ENCODE measurements at places on chromosomes 3 and 15.
A peak's percentile ranks its signal among the peaks of the same experiment; 100 is the strongest.

DNA sequence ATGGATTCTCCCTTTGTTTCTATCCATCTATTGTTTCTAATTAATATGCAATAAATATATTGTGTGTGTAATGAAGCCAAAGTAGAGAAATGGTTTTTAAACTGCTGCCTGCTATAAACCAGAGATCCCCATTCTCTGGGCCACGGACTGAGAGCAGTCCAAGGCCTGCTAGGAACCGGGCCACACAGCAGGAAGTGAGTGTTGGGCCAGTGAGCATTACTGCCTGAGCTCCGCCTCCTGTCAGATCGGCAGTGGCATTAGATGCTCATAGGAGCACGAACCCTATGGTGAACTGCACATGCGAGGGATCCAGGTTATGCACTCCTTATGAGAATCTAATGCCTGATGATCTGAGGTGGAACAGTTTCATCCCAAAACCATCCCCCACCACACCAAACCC is 85.2 kb upstream of the POMGNT2 start:
- no peak for DNase-seq

DNA sequence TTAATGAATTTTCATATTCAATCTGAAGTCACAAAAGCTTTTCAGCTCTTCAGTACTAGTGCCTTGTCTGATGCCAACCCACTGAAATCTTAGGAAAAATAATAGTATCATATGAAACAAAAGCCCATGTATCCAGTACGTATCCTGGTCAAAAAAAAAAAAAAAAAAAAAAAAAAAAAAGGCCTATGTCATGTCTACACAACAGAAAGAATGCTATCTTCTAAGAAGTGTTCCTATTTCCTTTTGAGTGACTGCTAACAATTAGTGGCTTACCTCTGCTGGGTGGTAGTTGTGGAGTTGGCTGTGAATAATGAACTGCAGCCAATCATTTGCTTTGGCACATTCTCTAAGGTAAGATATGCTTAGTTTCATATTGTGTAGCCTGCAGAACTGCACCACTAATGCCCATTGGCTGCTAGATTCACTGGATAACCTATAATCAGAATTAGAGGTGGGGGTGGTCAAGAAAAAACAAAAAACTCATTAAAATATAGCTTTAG is 59.6 kb downstream of the EIF3J start:
- DNase-seq = no peak

DNA sequence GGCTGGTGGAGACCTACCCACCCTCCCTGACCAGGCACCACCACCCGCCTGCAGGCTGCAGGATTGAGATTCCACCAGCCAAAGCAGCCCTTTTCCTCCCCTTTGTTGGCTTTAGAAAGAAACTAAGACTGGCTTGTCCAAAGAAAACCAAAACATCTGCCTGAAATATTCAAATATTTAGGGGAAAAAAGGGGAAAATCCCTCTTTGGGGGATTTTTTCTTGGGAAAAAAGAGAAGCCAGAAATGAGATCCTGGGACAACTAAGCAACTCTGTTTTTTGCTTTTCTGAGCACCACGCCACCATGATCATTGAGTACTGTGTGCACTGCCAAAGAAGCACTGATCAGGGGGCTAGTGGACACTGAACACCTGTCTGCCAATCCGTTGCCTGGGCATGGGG is 2.6 kb downstream of the DCLK3 start:
- no peak for DNase-seq

DNA sequence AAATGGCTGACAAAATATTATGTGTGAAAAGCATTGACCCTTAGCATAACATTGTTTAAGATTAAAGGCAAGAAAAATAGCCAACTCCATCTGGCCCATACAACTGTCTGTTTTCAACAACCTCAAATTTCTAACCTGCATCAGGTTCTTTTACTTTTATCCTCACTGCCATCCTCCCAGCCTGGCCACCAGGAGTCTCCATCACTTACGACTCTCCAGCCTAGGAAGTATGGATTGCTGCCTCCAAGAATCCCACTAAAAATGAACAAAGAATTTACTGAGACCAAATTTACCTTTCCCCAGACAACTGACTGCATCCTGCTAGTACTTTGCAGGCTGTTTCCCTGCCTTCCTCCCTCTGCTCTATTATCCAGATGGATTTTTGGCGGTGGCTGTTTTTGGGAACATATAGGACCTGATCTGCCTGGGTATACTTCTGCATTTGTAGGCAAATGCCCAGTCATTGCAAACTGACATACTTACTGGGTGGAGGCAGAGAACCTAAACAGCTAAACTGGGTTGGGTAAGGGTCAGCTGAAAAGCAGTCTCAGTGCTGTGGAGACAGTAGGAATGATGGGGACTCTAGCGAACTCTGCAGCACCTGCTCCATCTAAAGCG is 144.2 kb downstream of the GHSR start:
- peak; percentile 22 for DNase-seq

DNA sequence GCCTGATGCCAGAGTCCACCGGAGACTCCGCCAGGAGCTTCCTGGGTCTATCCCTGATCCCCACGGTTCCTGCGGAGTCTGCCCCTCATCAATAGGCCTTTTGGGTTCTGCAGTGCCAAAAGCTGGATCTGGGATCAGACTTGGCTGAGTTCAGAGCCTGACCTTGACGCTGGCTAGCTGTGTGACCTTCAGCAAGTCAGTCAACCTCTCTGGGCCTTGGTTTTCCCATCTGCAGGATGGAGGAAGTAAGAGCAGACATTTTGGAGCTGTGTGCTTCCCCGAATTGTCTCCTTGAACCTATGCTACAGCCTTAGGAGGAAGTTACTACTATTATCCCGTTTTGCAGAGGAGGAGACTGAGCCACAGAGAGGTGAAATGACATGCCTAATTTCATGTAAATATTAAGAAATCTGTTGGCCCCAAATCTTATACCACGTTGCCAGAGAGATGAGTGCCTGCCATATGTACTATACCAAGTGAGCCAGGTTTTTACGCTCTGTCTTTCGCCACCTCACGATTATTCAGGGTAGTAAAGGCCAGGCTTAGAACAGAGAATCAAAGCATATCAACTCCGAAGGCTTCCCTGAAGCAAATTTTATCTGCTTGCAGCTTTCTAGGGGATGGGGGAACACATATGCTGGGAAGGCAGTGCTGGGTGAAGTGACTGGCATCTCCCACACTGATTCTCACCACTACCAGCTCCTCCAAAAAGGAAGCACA is 112.5 kb downstream of the SRGAP3 start:
- DNase-seq = no peak

DNA sequence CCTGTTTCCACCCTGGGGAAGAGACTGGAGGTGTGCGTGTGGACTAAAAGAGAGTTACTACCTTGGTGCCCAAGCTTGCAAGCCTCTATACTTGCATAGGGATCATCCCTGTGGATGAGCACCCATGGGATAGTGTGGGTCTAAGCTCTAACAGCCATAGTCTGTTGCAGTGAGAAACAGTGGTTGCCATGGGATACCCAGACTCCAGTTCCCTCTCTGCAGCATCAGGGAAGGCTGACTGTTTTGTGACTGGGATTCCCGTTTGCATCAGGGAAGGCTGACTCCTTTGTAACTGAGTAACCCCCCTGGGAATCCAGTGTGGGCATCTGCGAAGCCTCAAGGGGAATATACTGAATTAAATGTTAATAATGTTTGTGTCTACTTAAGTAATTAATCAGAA is 196.1 kb downstream of the ZNF621 start:
- no peak for DNase-seq

GRCh38 chr15:94670438-94671034 is 439.2 kb downstream of the MCTP2 start:
- peak; percentile 59 for DNase-seq

GRCh38 chr3:69420781-69421520 is 35.1 kb upstream of the FRMD4B start:
- DNase-seq = no peak

DNA sequence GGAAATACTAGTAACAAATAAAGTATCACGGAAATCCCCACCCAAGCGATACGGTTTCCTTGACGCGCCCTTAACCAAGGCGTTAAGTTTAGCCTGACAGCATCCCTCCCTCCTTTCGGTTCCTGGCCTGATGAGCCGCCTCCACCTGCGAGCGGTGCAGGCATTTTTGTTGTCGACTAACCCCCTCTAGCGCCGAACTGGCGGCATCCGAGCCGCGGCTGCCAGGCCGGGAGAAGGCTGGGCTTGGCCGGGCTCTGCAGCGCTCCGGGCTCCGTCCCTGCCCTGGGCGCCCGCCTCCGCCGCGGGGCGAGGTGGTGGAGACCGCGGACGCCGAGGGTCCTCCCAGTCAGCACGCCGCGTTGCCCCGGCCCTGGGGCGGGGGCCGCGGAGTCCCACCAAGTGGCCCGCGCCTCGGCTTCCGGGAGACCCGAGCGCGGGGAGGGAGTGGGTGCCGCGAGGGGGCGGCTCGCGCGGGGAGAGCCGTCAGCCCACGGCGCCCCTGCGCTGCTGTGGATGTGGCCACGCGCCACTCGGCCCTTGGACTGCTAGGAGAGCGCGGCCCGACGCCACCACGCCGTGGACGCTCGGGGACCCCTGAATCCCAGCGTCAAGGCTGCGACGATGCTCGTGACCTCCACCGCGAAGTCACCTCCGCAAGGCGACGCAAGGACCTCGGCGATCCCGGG is 1.1 kb upstream of the EPHA6 start:
- peak; percentile 77 for DNase-seq

- DNase-seq = no peak
Observed at GRCh38 chr15:27655056-27655455, 444.1 kb downstream of the OCA2 start.

DNA sequence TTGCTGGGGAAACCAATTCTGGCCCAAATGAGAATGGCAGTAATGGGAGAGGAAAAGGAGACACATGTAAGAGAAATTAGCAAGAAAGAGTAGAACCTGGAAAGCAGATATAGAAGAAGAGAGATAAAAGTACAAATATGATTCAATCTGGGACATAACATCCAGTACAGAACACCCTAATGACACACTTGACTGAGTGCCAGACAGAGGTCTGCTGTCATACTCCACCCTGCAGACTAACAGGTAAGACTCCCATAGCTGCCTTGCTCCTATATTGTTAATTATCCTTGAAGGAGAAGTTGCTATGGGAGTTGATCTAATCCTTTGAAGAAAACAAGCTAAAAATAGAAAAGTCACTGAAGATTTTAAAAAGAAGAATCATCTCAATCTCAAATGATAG is 21.1 kb downstream of the CCPG1 start:
- DNase-seq = no peak

DNA sequence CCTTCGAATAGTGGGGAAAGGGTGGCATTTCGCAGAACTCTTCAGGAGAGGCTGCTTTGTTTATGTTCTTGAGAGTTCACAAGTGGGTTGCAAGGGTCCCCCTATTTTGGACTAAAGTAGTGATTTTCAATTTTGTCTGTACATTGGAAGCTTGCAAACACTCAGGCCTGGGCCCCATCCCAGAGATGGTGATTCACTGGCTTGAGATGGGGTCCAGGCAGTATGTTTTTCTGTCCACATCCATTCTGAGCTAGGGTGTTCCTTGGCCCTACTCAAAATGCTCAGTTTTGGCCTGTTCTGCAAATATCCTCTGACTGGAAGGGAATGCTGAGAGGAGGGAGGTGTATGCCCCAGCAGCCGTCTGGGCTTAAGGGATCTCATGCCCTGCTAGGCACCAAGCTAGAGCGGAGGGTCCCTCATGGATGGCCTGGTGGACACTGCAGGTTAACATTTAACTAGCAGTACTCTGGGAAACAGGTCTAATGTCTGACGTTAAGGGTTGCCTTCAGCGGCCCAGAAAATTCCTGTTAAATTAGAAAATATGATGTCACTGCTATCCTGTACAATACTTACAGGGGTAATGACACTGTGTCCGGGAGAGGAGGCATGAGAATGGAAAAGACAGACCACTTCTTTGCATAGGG is 181.4 kb downstream of the OPA1 start:
- no peak for DNase-seq

DNA sequence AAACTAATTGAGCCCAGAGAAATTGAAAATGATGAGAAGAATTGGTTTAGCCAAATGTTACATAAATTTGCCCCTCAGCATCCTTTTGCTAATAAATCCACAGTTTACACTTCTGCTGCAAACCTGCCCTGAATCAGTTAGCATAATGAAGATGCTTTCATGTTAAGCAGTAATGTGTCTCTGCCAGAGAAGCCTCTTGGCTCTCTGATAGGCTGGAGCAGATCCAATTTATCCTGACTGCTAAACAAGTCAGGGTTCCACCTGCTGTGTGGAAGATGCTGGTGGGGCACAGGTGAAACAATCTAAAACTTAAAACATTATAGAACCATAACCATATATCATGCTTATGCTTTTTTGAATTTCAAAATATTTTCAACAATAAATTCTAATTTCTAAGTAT is 946.8 kb downstream of the OTOL1 start:
- peak; percentile 62 for DNase-seq

DNA sequence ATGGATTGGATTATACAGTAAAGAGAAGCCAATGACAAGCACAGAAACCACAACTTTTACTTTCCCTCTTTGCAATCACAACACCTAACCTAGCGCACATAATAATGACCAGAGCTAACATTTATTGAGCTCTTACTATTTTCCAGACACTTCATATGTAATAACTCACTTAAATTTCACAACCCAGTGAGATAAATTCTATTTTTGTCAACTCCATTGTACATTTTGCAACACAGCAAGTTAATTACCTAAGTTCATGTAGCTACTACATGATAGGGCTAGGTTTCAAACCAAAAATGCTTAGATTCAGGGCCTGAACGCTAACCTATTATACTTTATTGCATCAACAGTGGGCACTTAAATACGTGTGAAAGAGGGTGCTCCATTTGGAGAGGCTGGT is 89.5 kb downstream of the GADL1 start:
- DNase-seq = no peak

GRCh38 chr15:60086681-60087429 is 82.7 kb downstream of the FOXB1 start:
- DNase-seq = no peak

- no peak for DNase-seq
Observed at GRCh38 chr3:9468460-9468859, 71.0 kb downstream of the SETD5 start.

- no peak for DNase-seq
Observed at GRCh38 chr15:91278951-91279350, 178.9 kb downstream of the SV2B start.

GRCh38 chr15:90915808-90916440 is 12.8 kb downstream of the MAN2A2 start:
- no peak for DNase-seq

DNA sequence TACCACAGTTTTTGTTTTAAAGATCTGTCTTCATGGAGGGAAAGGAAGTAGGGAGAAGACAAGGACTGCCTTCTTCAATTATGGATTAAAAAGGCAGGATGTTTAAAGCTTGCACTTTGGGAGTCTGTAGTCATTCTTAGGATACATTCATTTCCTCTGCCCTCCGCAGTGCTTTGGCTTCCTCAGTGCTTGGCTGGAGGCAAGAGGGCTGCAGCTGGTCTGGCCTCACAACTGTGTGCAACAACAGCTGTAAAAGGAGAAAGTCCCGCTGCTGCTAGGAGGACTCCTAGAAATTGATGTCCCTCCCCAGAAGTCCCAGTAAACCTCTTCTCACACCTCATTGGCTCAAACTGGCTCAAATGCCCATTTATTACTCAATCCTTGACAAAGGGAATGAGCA is 54.4 kb upstream of the PPP2R3A start:
- DNase-seq = no peak
